ENCODE measurements at places on chromosomes 7 and 10. TPM values are rescaled to one million over a fixed set of nuclear protein-coding genes. Genes with fewer than 3 reads are reported as not detected.

Gene SGPL1
- total RNA-seq = 22.2 TPM

GRCh38 chr10:43816351-43817321 is 168.0 kb upstream of the ZNF32 start:
- peak overlapping the region; percentile 71 for H3K27ac ChIP-seq
- peak; percentile 92 for DNase-seq
- no peaks in the 10 kb centered on the region for H3K27me3 ChIP-seq
- H3K4me1 ChIP-seq = peaks cover 77% of the 10 kb centered on the region

- no peak for DNase-seq
- H3K27ac ChIP-seq = peak overlapping the region; percentile 40
- peak overlapping the region; percentile 32 for H3K4me3 ChIP-seq
- H3K27me3 ChIP-seq = no peaks in the 10 kb centered on the region
- no peaks in the 10 kb centered on the region for H3K36me3 ChIP-seq
Measured at GRCh38 chr7:50416527-50417182, 33.5 kb downstream of the FIGNL1 start.

- no peak overlapping the region for H3K4me3 ChIP-seq
- DNase-seq = no peak
- no peak overlapping the region for H3K27ac ChIP-seq
- no peaks in the 10 kb centered on the region for H3K4me1 ChIP-seq
- H3K36me3 ChIP-seq = no peaks in the 10 kb centered on the region
- no peaks in the 10 kb centered on the region for H3K27me3 ChIP-seq
Measured at GRCh38 chr7:24169077-24169624, 114.8 kb upstream of the NPY start.

GRCh38 chr10:102678842-102679289 is 34.6 kb downstream of the TRIM8 start:
- H3K36me3 ChIP-seq = peaks cover 23% of the 10 kb centered on the region
- no peaks in the 10 kb centered on the region for H3K27me3 ChIP-seq
- H3K4me3 ChIP-seq = no peak overlapping the region
- no peak for DNase-seq
